NCI-H345 (cell line): ENCODE measurements at places on chromosomes 2 and 18.

GRCh38 chr2:134692499-134692898, 26.3 kb downstream of the TMEM163 start:
- DNase-seq, result no peak

DNA sequence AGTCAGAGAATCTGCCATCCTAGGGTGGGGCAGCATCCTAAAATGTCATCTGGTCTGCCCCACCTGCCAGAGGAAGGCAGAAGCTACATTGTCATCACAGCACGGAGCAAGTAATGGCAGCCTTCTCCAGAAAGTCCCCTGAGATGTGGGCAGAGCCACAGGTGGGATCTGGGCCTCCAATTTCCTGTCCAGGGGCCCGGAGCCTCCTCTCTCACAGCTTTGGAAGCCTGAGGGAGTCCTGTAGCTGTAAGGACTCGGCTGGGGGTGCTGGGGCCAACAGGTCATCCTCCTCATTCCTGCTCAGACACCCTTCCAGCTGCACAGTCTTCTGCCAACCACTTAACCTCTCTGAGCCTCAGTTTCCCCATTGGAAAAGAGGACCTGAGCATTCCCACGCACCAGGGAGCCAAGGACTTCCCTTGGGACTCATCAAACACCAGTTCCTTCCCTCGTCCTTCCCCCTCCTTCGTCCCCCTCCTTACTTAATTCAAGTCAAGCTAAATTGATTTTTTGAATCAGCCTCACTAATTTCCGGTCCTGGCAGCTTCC, 48.6 kb upstream of the ID2 start:
- DNase-seq, result no peak

DNA sequence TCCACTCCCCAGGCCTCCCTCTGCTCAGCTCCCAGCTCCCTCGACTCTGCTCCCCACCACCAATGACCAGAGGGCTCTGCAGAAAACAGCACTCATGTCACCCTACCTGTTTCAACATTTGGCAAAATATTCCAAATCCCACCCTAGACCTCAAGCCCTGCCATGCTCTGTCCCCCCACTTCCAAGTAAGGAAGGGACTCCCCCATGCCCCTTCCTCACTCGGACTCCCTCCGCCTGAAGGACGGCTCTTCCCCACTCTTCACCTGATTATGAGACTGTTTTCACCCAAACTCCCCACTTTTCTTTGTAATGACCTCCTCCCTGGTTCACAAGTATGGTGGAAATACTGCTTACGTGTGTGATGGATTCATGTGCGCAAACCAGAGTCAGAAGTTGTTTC, 208.4 kb downstream of the MGAT5 start:
- DNase-seq, result no peak

- no peak for DNase-seq
Measured at GRCh38 chr2:44010266-44010665, 14.5 kb upstream of the LRPPRC start.

GRCh38 chr18:63979409-63979920, 9.6 kb downstream of the SERPINB8 start:
- peak; percentile 50 for DNase-seq

- no peak for DNase-seq
Measured at GRCh38 chr18:55421308-55421614, 166.7 kb downstream of the TCF4 start.

DNA sequence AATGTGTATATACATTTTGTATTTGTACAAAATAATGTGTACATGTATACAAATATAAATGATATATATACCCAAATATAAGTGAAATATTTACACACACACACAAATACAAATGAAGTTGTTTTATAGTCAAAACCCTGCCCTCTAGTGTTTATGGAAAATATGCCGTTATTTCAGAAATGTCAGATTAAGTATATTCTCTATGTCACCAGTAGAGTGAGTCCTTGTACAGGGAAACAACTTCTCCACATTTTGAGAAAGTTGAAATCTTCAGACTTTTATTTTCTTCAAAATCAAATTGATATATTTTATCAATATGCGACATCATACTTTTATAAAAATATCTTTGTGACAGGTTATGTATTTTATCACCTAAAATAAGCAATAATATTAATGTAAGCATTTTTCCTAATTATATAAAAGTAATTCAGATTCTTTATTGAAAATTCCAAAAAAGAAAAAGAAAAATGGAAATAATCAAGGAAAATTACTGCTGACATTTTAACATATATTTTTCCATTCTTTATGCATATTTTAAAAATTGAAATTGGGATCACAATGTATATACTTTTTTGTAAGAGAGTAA, 22.4 kb downstream of the ARL6IP6 start:
- DNase-seq, result peak; percentile 17

- no peak for DNase-seq
Measured at GRCh38 chr2:25253153-25253626, 84.8 kb upstream of the POMC start.

GRCh38 chr18:79397247-79397829, 1.6 kb downstream of the NFATC1 start:
- DNase-seq, result no peak

DNA sequence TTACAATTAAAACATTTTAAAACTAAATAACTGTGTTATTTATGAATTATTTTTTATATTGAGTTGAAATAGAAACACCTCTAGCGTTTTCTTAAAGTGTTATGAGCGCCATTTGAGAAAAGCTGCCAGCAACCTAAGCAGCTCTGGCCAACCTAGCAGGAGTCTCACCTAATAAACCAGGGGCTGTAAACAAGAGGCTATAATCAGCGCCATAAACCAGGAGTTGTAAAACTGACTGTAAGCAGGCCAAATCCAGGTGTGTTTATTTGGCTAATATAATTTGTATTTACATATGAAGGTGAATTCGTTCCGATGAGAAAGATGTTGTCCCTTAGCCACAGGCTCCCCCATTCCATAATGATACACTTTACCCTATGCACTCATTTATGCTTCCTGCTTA, 34.7 kb downstream of the LRRTM1 start:
- no peak for DNase-seq

- DNase-seq, result no peak
Measured at GRCh38 chr2:69300650-69301049, 86.4 kb downstream of the GFPT1 start.

DNA sequence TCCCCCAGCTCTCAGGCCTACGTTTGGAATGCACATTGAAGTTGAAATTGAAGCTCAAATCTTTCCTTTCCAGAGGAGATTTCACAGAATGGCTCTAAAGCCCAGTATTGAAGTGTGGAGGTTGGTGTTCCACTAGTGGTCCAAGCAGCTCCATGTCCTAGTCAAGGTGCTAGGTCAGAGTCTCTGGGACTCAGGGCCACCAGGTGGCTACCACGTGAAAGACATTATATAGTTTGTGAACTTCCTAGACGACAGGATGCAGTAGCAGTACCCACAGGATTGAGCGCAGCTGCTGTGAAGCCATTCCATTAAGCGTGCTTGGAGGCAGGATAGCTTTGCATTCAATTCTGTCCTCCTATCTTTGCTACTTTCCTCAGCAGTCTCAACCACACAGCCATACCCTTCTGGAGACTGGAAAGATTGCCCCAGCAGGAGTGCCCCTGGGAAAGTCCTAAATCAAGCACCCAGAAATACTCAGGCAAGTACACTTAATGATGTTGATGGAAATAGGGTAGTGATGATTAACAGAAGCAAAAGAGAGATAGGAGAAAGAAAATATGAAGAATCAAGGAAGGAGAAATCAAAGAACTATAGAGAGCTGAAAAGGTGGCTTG, 4.7 kb upstream of the TGFA start:
- no peak for DNase-seq

DNA sequence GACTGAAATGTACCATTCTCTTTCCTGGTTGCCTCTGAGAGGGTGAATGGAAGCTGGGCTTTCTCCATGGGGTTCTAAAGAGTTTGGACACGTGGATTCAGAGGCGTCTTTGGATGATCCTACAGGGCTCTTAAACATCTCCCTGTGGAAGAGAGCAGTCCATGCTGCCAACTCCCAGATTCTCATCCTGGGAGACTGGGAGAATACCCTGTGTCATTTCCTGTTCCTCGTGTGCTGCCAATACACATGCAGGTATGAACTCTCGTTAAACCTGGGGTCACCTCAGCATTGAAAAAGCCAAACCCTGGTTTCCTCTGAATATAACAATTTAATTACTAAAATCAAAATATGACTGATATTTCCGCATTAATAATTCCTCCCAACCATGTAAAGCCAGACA, 73.3 kb upstream of the NT5C1B start:
- DNase-seq, result no peak

DNA sequence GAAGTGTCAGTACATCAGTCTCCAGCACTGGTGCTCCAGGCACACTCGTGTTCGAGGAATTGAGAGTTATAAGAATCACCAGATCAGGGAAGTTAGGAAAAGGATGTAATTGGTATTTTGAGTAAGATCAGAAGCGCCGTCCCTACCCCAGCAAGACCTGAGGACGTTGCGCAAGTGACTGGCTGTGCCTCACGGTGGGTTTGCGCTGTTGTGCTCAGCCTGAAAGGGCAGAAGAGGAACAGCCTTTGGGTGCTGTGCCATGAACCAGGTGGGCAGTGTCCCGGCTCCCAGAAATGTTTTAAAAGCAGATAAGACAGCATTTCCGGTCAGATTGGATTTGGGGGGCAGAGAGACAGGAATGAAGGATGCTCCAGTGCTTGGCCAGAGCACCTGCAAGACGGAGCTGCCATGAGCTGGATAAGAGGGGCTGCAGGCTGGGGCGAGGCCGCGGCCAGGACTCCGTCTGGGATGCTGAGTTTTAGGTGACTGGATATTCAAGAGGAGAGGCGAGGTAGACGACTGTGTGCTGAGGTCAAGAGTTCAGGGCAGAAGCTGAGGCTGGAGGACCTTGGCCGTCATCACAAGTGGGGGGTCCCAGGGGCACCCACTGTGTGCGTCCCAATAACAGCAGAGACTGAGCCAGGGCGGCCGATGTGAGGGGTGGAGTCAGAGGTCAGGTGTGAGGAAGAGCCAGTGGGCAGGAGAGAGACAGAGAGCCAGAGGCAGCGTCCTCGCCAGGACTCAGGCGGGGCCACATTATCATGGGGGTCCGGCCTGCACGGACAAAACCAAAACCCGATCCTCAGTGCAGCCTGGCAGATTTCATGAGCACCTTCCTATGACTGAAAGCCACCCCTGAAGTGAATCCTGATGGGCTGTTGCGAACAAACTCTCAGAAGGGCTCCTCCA, 77.7 kb upstream of the ALKAL2 start:
- DNase-seq, result no peak

DNA sequence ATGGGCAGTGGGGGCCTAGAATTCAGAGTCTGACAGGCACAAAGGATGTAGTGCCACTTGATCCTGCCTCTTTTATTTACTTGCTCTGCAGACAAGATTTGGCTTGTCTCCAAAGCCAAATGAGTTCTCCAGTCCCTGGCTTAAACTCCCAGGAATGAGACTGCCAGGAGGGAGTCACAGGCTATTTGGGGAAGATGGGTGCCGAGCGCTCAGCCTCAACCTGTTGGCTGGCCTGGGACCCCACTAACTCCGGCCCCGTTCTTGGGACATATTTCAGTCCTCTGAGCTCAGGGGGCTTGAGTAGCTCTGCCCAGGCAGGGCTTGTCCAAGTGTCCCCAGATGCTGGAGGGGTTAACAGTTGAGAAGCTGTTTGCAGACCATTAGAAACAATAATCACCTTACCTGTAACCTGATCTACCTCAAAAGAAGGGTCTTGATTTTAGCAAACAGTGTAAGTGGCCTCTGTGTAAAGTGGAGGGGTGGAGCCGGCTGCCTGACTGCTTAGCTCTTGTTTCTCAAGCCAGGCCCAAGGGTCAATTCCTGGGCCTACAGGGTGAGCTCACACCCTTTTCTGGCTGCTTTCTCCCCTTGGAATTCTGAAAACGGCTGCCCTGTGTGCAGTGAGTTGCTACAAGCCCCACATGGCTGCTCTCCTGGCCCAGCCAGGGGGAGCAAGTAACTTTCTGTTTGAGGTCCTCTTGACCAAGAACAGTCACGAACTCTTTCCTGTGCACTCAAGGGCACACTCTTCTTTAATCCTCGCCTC, 27.1 kb upstream of the FZD5 start:
- peak; percentile 88 for DNase-seq

DNA sequence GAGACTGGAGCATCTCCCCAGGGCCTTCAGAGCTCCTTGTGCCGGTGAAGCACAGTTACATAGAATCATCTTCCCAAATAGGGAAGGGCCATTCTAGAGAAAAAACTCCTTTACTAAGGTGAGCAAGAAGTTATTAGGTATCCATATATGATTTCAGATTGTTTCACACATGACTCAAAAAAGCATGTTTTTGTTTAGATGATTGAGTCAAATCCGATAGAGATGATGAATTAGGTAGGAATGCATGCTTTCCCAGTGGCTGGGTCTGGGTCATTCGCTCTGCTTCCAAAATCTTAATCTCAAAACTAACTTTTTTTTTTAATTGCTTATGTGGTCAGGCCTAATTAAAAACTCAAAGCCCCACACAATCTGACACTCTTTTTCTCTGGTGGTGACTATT, 3.8 kb downstream of the NT5C1B start:
- no peak for DNase-seq

GRCh38 chr2:119480718-119481142, 43.6 kb downstream of the SCTR start:
- DNase-seq, result no peak

GRCh38 chr2:85112906-85113625, 20.1 kb upstream of the TCF7L1 start:
- no peak for DNase-seq

- DNase-seq, result no peak
Measured at GRCh38 chr2:216991563-216991962, 131.7 kb upstream of the TNP1 start.

GRCh38 chr2:181464966-181465365, 7.8 kb downstream of the ITGA4 start:
- DNase-seq, result no peak

GRCh38 chr2:223725494-223725893, 111.9 kb downstream of the AP1S3 start:
- peak; percentile 16 for DNase-seq

DNA sequence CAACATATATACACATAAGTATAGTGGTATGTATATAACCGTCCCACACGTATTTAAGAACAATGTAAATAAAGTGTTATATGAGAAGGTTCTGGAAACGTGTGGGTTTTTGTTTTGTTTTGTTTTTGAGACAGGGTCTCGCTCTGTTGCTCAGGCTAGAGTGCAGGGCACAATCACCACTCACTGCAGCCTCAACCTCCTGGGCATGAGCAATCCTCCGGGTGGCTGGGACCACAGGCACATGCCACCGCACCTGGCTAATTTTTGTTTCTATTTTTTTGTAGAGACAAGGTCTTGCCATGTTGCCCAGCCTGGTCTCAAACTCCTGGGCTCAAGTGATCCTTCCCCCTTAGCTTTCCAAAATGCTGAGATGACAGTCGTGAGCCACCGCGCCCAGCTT, 6.2 kb downstream of the ADAM17 start:
- no peak for DNase-seq

DNA sequence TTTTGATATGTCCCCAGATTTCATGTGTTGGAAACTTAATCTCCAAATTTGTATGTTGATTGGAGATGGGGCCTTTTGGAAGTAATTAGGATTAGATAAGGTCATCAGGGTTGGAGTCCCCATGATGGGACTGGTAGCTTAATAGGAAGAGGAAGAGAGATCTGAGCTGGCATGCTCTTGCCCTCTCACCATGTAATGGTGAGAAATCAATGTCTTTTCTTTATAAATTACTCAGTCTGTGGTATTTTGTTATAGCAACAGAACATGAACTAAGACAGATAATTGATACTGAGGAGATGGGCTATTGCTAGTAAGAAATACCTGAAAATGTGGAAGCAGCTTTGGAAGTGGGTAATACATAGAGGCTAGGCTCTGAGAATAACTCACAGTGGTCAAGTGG, 48.0 kb downstream of the CDC42EP3 start:
- DNase-seq, result no peak
